ENCODE measurements at places on chromosomes 13 and 19.

- peak; percentile 53 for DNase-seq
Measured at GRCh38 chr13:59337070-59337469, 826.7 kb downstream of the DIAPH3 start.

GRCh38 chr19:6711078-6711361, 9.4 kb downstream of the C3 start:
- no peak for DNase-seq

- no peak for DNase-seq
Measured at GRCh38 chr13:32538143-32538620, 413 bp downstream of the N4BP2L2 start.

- no peak for DNase-seq
Measured at GRCh38 chr19:7441468-7442146, 47.2 kb downstream of the PEX11G start.

- DNase-seq: peak; percentile 50
Measured at GRCh38 chr13:23763318-23763717, 125.9 kb downstream of the MIPEP start.

DNA sequence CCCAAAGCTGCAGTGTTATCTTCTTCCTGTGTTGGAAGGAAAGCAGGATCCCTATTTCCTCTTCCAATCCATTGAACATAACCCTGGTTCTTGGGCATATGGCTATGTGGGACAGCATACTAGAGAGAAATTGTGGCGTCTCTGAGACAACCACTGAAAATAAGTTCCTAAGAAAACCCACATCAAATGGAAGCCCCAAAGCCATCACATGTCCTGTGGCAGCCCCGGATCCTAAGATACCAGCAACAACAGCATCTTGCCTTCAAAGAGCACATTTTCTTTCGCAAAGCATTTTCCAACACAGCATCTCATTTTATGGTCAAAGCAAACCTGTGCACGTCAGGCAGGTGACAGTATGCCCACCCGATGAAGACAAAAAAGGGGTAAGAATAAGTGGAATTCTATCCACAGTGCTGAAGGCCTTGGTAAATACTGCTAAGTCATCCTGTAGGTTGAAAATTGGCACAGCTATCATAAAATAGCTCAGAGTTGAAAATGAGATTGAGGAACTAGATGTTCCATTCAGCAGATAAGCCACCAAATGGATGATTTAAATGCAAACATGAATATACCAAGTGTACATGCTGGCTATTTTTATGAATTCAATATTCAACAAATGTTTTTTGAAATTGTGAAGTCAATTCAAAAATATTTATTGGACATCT, 232.2 kb downstream of the DLEU7 start:
- DNase-seq: no peak

GRCh38 chr13:28609926-28610325, 49.0 kb upstream of the POMP start:
- DNase-seq: no peak
